ENCODE measurements at places on chromosomes 3 and 15.

DNA sequence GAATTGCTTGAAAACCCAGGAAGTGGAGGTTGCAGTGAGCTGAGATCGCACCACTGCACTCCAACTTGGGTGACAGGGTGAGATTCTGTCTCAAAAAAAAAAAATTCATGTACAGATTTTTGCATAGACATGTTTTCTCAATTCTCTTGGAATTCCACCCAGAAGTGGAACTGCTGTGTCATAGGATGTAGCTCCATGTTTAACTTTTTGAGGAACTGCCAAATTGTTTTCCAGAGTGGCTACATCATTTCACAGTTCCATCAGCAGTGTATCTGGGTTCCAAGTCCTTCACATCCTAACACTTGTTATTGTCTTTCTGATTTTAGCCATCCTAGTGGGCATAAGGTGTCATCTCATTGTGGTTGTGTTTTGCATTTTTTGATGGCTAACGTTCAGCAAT is 9.9 kb downstream of the CAPN7 start:
- DNase-seq = no peak

GRCh38 chr3:126664591-126665214 is 9.8 kb upstream of the TXNRD3 start:
- DNase-seq = no peak

GRCh38 chr3:197539651-197540051 is 16.1 kb downstream of the BDH1 start:
- DNase-seq = no peak

GRCh38 chr3:143479727-143480126 is 360.2 kb downstream of the CHST2 start:
- no peak for DNase-seq

DNA sequence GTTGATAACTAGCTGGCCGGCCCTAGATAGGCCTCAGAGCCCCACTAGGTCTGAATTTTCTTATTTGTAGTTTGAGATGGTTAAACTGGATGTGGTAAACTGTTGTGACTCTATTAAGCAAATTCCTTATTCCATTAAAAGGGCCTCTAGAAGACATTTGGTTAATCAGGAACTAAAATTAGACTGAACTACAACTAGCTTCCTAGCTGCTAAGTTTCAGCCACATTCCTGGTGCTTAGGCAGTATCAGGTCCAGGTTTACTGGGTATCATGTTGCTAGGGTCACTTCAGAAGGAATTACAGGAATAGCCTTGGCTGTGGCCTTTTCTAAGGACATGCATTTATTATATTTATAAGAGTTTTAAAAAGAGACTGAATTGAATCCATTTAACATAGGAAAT is 136.3 kb downstream of the PLD1 start:
- no peak for DNase-seq

GRCh38 chr3:66572090-66572675 is 71.4 kb upstream of the LRIG1 start:
- no peak for DNase-seq

- DNase-seq = no peak
Measured at GRCh38 chr3:50620420-50620819, 3.5 kb downstream of the MAPKAPK3 start.

GRCh38 chr3:133570937-133571320 is 2.6 kb upstream of the CDV3 start:
- no peak for DNase-seq

DNA sequence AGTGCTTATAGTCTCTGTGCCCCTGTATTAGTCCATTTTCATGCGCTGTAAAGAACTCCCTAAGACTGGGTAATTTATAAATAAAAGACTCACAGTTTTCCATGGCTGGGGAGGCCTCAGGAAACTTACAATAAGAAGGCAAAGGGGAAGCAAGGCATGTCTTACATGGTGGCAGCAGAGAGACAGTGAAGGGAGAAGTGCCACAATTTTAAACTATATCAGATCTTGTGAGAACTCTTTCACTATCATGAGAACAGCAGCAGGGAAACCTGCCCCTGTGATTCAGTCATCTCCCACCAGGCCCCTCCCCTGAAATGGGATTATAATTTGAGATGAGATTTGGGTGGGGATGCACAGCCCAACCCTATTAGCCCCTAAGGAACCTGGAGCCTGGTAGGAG is 243.2 kb downstream of the EDEM1 start:
- DNase-seq = no peak

DNA sequence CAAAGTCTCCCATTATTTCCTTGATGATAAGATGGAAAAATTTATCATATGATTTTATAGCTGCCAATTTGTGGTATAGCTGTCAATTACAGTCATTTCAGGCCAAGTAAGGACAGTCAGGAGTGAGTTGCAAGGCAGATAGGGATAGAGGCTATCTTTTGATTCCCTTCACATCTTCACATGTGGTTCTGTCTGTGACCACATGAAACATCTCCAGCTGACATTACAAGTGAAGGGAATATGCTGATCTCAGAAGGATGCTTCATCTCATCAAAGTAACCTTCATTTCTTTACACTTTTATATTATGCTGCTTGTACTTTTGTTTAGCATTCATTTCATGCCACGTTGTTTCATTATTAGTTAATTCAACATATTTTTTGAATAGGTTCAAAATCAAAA is 136.9 kb upstream of the CFAP20DC start:
- no peak for DNase-seq

- DNase-seq = no peak
Measured at GRCh38 chr15:39579487-39580116, 1.3 kb upstream of the THBS1 start.

GRCh38 chr15:66923438-66923881 is 141.9 kb upstream of the SMAD3 start:
- DNase-seq = peak; percentile 63

DNA sequence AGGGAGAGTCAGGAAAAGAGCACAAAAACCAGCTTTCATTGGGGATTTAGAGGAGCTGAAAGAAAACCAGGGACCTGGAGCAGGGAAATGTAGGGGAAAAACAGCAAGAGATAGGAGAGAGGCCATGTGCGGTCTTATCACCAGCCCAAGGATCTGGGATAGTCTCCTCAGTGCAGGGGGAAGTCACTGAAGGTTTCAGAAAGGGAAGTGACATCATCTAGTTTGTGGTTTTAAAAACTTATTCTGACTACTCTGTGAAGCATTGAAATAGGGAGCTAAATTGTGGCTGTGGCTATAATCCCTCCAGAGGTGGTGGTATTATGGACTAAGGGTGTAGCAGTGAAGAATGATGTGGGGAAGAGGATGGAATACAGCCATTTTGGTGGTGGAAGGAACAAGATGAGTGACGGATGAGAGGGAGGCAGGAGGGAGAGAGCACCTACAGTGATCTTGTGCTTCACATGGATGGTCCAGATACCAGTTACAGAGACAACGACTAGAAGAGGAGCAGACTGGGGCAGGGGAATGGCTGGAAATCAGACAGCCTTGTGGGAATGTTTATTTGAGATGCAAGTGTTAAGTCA is 72.7 kb downstream of the HMG20A start:
- no peak for DNase-seq
